Stimulated activated CD8-positive, alpha-beta memory T cell treated with anti-CD3 and anti-CD28 coated beads, Interleukin-7, amount 100 ng/mL, for 1 hour (primary cell): ENCODE measurements at places on chromosomes 3 and 15.

DNA sequence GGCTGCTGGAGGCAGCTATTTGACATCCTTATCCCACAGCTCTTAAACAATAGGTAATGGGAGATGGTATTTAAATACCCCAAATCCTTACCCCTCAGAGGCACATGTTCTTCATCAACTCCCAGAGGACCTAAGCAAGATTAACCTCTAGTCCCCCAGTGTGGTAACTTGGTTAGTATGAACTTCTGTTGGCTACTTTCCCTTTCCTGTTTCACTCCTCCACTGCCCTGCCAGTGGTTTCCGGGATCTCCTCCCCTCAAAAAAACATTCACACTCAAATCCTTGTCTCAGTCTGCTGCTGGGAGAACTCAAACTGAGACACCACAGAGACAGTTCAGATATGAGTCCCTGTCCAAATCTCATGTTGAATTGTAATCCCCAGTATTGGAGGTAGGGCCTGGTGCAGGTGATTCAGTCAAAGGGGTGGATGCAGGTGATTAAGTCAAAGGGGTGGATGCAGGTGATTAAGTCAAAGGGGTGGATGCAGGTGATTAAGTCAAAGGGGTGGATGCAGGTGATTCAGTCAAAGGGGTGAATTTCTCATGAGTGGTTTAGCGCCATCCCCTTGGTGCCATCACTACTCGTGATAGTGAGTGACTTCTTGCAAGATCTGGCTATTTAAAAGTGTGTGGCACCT, 335.0 kb upstream of the CTNNB1 start:
- no peak for DNase-seq

GRCh38 chr3:12405432-12406272, 78.6 kb upstream of the TSEN2 start:
- no peak for DNase-seq

DNA sequence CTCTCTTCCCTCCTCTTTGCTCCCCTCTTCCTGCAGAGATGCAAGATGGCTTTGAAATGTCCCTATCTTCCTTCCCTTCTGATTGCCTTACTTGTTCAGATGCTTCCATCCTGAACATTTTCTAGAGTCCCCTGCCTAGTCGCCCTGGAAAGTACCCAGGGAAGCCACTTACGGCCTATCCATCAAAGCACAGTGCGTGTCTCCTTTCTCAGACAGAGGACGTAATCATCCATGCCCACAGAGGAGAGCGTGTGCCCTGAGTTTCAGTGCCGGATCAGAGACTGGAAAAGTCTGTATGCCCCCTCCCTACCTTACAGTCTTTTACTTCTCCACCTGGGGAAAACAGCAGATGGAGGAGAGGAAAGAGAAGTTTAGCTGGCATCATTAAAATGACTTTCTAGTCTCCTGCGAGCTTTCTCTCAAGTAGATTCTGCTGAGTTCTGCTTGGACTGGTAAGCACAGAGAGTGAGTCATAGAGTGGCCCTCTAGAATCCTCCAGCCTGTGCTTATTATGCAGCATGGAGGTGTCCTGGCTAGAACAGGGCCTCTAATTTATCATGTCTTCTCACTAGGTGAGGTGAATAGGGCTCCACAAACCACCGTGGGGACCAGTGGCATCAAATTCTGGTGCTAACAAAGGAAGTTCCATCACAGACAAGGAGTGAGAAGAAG, 114.6 kb downstream of the SLCO3A1 start:
- DNase-seq, result no peak

DNA sequence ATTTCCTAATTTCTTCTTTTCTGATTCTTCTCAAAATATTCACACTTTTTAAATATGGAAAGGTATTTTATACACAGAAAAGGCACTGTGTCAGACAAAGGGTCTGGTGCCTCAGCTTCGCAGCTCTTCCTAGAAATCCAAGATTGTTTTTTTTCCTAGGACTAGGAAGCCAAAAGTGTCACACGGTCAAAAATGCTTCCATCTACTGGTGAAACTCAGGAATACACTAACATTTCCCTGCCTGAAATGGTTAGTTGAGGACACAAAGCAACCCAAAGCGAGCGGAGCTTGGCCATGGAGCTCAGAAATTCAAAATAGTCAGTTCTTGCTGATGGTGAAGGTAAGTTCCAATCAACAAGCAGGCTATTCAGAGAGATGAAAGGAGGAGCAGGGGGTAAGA, 426.5 kb upstream of the RASGRP1 start:
- DNase-seq, result no peak

DNA sequence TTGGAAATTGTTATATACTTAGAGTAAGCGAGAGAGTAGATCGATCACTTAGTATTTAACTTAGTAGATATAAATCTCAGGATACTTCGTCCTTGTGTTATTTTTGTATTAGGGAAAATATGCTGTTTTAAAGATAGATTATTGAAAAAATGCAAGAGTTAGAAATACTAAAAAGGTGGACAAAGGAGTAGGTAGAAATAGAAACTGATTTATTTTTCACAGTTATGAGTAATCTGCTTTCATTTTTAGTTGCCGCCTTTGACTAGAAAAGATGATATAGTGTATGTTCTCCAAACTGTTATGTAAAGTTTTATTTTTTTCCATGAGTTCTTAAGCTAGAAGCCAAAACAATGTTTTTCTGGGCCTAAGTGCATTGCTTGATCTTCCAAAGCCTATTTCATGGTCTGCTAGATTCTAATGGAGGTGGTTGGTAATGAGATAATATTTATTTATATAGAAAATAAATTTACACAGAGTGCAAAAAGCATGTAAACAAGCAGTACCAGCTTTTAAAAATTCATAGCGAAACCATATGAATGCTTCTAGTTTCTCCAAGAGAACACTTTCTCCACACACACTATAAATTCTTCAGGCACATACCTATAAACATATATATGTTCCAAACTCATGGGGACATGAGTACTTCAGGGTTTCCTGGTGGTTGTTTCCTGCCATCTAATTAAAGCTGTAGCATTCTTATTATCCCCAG, 61.1 kb downstream of the DIPK2A start:
- no peak for DNase-seq

DNA sequence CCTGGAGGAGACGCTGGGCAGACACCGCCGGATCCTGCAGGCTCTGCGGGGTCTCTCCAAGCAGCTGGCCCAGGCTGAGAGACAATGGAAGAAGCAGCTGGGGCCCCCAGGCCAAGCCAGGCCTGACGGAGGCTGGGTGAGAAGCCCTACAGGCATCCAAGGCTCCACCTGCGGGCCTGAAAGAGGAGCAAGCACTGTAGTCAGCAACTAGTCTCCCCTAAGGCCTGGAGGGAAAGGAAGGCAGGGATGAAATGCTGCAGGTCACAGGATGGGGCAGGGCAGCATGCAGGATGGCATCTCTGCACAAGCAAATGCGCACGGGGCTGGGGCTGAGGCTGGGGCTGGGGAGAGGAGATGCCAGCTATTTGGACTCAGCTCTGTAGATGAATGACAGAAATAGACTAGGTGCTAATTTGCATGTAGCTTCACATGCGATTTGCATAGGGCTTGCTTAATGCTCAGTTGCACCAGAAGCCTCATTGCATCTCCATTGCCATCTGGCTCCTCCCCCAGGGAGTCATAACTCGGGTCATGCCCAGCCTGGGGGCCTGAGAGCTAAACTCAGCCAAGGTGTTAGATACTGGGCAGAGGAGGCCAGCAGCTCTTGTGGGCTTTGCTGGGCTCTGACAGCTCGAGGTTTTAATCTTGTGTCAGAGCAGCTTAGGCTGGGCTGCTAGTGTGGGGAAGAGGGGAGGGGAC, 5.2 kb upstream of the CPLX3 start:
- no peak for DNase-seq

GRCh38 chr3:172625404-172625803, 85.5 kb downstream of the NCEH1 start:
- DNase-seq, result no peak

- no peak for DNase-seq
These were observed 38.5 kb downstream of the SPTSSB start for GRCh38 chr3:161332792-161333191.

GRCh38 chr3:49470714-49471420, 800 bp downstream of the DAG1 start:
- no peak for DNase-seq

DNA sequence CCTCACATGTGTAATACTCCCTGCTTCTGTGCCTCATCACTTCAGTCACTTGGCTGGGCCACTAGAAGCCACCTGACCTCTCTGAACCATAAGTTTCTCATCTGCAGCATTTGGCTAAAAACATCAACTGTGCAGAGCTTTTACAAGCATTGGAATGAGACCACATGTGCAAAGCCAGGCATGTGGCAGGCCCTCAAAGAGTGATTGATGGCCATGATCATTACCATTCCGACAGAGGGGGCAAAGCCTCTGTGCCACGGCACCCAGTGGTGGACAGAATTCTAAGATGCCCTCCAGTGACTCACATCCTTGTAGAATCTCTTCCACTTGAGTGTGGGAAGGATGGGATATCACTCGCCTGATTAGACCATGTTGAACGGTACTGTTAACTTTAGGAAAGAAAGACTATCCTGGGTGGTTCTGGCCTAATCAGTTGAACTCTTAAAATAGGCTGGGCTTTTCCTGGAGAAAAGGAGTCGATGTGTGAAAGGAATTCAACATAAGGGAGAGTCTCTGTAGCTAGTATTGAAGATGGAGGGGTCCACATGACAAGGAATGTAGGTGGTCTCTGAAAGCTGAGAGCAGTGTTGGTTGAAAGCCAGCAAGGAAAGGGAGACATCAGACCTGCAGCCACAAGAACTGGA, 13.5 kb downstream of the CDCP1 start:
- no peak for DNase-seq

GRCh38 chr15:58267051-58267450, 128.9 kb downstream of the AQP9 start:
- DNase-seq, result no peak

DNA sequence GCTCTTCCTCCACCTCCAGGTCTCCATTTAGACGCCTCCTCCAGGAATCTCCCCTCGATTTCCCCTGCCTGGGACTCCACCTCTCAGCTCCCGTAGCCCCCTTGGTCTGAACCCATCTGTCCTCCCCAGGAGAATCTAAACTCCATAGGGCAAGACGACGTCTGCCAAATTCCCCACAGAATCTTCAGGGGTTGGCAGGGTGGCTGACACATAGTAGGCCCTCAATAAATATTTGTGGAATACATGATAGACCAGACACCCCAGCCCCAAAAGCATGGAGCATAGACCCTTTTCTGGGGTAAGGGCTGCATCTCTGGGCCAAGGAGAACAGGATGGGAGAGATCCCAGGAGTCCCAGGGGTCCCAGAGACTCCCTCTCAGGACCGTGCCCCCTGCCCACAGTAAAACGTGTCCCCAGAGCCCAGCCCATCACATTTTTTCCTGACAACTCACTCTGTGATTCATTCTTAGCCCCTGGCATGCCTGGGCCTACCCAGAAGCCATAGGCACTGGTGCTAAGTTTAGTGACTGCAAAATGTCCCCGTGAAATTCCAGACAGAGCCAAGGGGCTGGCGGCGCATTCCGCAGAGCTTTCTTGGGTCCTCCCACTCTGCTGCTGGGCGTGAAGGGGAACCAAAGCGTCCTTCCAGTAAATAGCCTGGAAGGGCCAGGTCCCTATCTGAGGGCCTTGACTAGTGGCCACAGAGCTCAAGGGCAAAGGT, 78.0 kb upstream of the SLC6A6 start:
- no peak for DNase-seq

DNA sequence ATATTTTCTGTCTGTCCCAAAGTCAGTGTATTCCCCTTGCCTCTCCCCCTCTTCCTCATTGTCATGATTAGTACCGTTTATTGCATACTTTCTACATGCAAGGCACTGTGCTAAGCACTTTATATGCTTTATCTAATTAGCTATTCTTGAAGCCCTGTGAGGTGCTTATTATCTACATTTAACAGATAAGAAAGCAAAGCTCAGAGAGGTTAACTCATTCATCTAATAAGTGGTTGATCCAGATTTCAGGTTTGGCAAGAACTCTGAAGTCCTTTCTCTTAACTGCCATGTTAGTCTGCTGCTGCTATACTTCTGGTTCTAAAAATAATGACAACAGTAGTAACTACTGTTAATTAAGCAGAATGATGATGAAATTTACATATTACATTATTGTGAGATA, 13.5 kb downstream of the IQGAP1 start:
- DNase-seq, result no peak

- no peak for DNase-seq
These were observed 10.0 kb downstream of the HEXA start for GRCh38 chr15:72365844-72366243.

DNA sequence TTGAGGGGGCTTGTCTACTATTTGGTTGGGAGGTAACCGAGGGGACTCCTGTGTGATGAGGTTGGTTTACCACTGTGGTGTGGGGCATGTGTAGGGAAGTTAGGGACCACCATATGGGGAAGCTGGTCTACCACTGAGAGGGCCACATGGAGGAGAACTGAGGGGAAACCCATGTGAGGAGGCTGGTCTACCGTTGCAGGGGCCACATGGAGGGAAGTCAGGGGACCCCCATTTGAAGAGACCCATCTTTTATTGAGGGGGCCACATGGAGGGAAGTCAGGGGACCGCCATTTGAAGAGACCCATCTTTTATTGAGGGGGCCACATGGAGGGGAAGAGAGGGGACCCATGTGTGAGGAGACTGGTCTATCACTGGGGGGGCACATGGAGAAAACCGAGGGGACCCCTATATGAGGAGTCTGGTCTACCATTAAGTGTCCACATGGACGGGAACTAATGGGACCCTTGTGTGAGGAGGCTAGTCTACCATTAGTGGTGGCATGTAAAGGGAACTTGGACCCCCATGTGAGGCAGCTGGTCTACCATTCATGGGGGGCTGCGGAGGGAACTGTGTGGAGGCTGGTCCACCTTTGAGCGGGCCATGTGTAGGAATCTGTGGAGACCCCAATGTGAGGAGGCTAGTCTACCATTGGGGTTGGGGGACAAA, 165.5 kb downstream of the FBLN2 start:
- no peak for DNase-seq

- no peak for DNase-seq
These were observed 173.7 kb downstream of the PDE8A start for GRCh38 chr15:85155360-85155759.

DNA sequence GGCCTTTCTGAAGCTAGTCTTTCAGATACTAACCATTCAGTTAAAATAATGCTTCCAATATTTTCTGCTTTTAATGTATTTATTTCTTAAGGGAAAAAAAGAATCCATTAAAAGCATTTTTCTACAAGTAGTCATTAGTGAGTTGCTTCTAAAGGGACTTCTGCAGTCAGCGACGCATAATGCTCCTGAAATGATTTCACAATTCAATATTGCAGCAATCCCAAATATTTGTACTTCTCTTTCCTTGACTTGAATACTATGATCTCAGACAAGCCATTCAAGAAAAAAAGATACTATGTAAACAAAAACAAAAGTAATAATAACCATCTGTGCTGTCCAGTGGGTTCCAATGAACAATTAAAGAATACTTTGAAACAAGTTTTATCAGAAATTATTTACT, 681.0 kb downstream of the DIPK2A start:
- DNase-seq, result no peak

GRCh38 chr3:114892880-114893279, 254.2 kb downstream of the ZBTB20 start:
- no peak for DNase-seq

DNA sequence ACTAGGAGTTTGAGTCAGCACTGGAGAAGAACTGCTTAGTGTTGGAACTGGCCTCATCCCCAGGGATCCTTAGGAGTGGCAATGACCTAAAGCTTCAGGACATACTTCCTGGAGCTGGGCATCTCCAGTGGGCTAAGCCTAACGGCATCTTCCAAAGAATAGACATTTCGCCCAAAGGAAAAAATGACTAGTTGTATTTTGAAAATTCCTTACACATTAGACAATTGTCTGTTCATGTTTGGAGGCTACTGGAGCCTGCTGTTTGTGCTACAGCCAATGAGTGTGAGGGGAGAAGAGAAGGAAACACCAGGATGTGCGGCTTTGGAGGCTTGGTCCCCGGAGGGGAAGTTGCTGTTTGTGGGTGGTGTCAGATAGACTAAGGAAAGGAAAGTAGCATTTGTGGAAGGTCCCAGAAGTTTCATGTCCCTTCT, 77.6 kb downstream of the POLR2M start:
- no peak for DNase-seq
